Breast epithelium (tissue), 4 donors: ENCODE measurements at places on chromosomes 6 and 20. TPM values are rescaled to one million over a fixed set of nuclear protein-coding genes. Genes with fewer than 3 reads are reported as not detected.

The RNF39 gene
- 11.1 TPM for total RNA-seq

The TBXT gene
- total RNA-seq = not detected

The RTF2 gene
- total RNA-seq = 58.0 TPM

The HLA-G gene
- not detected for total RNA-seq

The NQO2 gene
- total RNA-seq = 23.6 TPM

The CLDN20 gene
- total RNA-seq = not detected

The FAM217A gene
- not detected for total RNA-seq

The SLC17A9 gene
- 2.2 TPM for total RNA-seq

The DYNLT1 gene
- total RNA-seq = 76.1 TPM

The OR12D1 gene
- total RNA-seq = not detected

- no peak overlapping the region for H3K4me3 ChIP-seq
- peaks cover 3% of the 10 kb centered on the region for H3K4me1 ChIP-seq
- no peak for DNase-seq
- H3K27me3 ChIP-seq = no peaks in the 10 kb centered on the region
Observed at GRCh38 chr6:53947780-53948179, 153.0 kb downstream of the LRRC1 start.

GRCh38 chr6:95354551-95354950 lies 222.8 kb upstream of the MANEA start:
- H3K27me3 ChIP-seq = no peaks in the 10 kb centered on the region
- no peaks in the 10 kb centered on the region for H3K4me1 ChIP-seq
- H3K36me3 ChIP-seq = no peaks in the 10 kb centered on the region
- no peak overlapping the region for H3K4me3 ChIP-seq
- DNase-seq = no peak
- H3K27ac ChIP-seq = no peak overlapping the region

- H3K36me3 ChIP-seq = no peaks in the 10 kb centered on the region
- peak; percentile 13 for DNase-seq
- peak overlapping the region; percentile 88 for H3K27ac ChIP-seq
- peaks cover 11% of the 10 kb centered on the region for H3K4me1 ChIP-seq
- H3K4me3 ChIP-seq = no peak overlapping the region
Observed at GRCh38 chr20:58016779-58017178, 211.7 kb downstream of the ANKRD60 start.

DNA sequence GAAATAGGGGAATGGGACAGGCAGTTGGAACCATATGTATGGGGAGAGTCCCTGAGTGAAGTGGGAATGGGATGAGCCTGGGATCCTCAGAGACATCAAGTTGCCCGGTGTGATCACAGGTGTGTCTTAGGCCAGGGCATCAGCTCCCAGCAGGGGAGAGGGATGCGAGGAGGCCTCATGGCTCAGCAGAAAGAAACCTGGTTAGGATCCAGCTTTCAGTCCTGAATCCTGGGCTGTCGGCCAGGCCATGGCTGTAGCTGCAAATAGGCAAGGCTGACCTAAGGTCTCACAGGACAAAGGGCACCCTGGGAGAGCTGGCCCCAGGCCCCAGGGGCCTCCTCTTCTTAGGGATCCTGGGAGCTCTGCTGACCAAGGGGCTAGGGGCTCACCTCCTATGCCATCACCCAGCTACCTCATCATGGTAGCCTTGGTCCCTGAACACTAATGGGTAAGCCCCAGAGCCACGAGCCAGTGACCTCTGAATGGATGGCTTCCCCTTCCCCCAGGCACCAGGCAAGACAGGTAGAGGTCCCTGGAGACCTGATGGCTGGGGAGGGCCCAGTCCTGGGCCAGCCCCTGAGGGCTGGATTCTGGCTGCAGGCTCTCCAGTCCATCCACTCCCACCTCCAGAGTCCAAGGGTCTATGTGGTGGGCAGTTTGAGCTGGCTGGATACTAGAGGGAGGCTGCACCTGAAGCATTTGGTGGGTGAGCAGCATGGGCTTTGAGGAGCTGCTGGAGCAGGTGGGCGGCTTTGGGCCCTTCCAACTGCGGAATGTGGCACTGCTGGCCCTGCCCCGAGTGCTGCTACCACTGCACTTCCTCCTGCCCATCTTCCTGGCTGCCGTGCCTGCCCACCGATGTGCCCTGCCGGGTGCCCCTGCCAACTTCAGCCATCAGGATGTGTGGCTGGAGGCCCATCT lies at the start of gene SLC22A7:
Gene SLC22A7 (plus strand): TSS at position 617 of the 921 bp plus-strand sequence. CDS start 99 bp downstream, at position 716.
- no peak within 1 kb of the TSS for H3K4me3 ChIP-seq
- H3K36me3 ChIP-seq = no peaks in the 10 kb centered on the region
- H3K27ac ChIP-seq = no peak within 1 kb of the TSS
- H3K4me1 ChIP-seq = no peaks in the 10 kb centered on the region
- H3K27me3 ChIP-seq = peaks cover 11% of the 10 kb centered on the region

GRCh38 chr20:59269411-59270025 lies 30.9 kb upstream of the EDN3 start:
- no peak overlapping the region for H3K4me3 ChIP-seq
- H3K27me3 ChIP-seq = peaks cover 22% of the 10 kb centered on the region
- no peak for DNase-seq
- H3K27ac ChIP-seq = no peak overlapping the region
- no peaks in the 10 kb centered on the region for H3K4me1 ChIP-seq

- H3K4me3 ChIP-seq = no peak overlapping the region
- H3K4me1 ChIP-seq = no peaks in the 10 kb centered on the region
- no peaks in the 10 kb centered on the region for H3K36me3 ChIP-seq
- H3K27me3 ChIP-seq = no peaks in the 10 kb centered on the region
- no peak overlapping the region for H3K27ac ChIP-seq
- DNase-seq = no peak
Observed at GRCh38 chr6:162056745-162057144, 670.8 kb downstream of the PRKN start.

DNA sequence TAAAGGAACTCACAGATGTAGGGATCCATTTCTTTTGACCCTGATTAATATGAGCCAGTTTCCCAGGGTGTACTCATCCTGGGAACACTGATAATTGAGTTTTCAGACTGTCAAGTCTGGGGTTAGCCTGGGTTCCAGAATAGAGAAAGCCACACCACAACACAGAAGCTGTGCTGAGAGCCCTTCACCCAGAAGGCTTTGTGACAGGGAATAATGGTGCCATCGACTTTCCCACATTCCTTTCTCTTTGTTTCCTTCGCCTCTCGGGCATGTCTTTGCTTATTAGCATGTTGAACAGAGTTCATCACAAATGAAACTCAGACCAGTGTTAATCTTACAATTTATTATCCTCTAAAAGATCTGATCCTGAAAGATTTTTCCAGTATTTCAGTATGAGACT lies 95.0 kb downstream of the TCP11 start:
- H3K4me3 ChIP-seq = no peak overlapping the region
- H3K4me1 ChIP-seq = peaks cover 21% of the 10 kb centered on the region
- DNase-seq = no peak
- H3K27ac ChIP-seq = peak overlapping the region; percentile 92
- H3K36me3 ChIP-seq = no peaks in the 10 kb centered on the region

- no peak overlapping the region for H3K4me3 ChIP-seq
- H3K27ac ChIP-seq = no peak overlapping the region
- no peak for DNase-seq
- H3K27me3 ChIP-seq = no peaks in the 10 kb centered on the region
- H3K36me3 ChIP-seq = no peaks in the 10 kb centered on the region
Observed at GRCh38 chr6:111734068-111735061, 128.7 kb upstream of the TRAF3IP2 start.

DNA sequence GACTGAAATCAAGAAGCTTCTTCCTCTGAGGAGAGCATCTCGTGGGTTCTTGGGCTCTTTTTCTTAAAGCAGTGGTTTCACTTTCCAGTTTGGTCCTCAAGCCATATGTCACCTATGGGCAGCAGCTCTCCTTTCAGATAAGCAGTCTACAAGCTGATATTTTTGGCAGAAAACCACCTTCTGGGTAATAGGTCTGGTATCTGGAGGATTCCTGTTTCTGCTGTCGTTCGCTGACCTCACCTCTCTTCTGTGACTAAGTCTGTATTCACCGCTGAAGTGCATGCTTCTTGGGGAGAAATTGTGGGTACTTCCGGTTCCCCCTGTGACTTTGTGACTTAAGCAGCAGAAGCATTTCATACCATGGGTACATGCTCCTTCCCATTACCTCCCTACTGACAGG lies 193.6 kb downstream of the EDN1 start:
- H3K4me3 ChIP-seq = no peak overlapping the region
- no peak overlapping the region for H3K27ac ChIP-seq
- no peaks in the 10 kb centered on the region for H3K4me1 ChIP-seq
- H3K27me3 ChIP-seq = no peaks in the 10 kb centered on the region

DNA sequence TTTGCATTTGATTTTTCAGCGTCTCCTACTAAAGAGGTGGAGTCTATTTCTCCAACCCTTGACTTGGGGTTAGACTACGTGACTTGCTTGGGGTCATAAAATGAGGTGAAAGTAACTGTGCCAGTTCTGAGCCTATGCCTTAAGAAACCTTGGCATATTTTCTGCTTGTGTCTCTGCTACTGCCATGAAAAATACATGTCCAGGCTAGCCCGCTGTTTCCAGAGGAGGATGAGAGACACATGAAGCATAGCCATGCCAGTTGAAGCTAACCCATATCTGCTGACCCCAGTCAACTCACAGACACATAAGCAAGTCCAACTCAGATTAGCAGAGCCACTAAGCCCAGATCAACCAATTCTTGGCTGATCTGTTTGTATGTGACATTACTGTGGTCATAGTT lies 38.7 kb downstream of the SCP2D1 start:
- no peaks in the 10 kb centered on the region for H3K27me3 ChIP-seq
- no peaks in the 10 kb centered on the region for H3K36me3 ChIP-seq
- H3K4me3 ChIP-seq = no peak overlapping the region
- H3K4me1 ChIP-seq = no peaks in the 10 kb centered on the region
- DNase-seq = no peak

DNA sequence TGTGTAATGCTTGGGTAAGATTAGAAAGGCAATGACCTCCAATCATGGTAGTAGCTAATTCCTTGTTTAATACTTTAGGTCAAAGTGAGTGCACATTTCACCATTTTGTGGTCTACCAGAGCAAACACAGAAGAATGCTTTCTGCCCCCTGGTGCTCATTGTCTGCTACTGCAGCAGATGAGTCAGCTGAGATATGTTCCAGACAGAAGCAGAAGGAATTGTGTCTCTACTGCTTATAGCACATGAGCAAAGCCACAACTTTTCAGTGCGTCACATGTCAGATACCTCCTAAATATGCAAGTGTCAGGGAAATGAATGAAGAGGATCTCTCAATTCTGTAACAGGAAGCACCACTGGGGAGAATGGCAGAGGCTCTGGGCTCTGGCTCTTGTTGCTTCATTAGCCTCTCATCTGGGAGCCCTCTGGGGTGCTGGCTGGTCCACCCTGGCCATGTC lies 308.9 kb downstream of the ALDH8A1 start:
- H3K36me3 ChIP-seq = no peaks in the 10 kb centered on the region
- H3K4me1 ChIP-seq = no peaks in the 10 kb centered on the region
- no peak overlapping the region for H3K4me3 ChIP-seq

DNA sequence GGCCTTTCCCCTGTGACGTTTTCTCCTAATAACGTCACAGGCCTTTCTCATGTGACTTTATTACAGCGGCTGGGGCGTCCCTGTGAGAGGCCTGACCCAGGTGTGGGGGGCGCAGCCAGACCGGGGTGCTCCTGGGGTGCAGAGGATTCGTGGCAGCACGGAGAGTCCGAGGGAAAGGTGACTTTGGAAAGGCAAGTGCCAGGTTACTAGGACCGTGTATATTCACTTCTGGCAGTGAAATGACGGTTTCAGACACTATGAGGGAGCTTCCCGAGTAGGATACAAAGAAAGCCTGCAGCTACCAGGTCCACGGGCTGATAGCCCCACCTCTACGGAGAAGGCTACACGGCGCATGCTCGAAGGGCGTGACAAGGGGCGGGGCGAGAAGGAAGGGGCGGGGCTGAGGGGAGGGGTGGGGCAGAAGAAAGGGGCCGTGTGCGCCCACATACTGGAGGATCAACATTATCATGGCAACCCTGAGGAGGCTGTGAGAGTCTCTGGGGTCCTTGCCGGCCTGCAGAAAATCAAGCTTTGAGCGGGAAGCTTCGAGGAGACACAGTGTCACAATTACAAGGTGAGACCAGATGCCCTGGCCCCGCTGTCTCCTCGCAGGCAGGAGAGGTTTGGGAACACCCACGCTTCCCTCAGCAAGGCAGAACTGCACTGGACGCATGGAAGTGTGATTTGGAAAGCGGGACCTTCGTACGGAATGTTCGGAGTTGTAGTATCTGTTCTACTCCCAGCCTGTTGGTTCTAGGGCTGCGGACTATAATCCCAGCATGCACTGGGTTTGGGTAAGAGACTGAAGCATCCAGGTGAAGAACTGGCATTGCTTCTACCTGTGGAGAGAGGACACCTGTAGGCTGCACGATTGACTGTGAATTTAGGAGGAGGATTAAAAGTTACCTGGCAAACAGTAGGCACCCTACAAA lies 54.4 kb upstream of the ZNF337 start:
- peak overlapping the region; percentile 51 for H3K4me3 ChIP-seq
- H3K27ac ChIP-seq = peak overlapping the region; percentile 72
- H3K36me3 ChIP-seq = no peaks in the 10 kb centered on the region
- no peaks in the 10 kb centered on the region for H3K27me3 ChIP-seq
- DNase-seq = no peak

GRCh38 chr6:15453622-15454021 lies 207.8 kb downstream of the JARID2 start:
- no peaks in the 10 kb centered on the region for H3K4me1 ChIP-seq
- H3K4me3 ChIP-seq = no peak overlapping the region
- H3K36me3 ChIP-seq = no peaks in the 10 kb centered on the region
- no peaks in the 10 kb centered on the region for H3K27me3 ChIP-seq
- no peak for DNase-seq
- no peak overlapping the region for H3K27ac ChIP-seq

GRCh38 chr6:81792826-81793225 lies 40.3 kb upstream of the TENT5A start:
- DNase-seq = no peak
- H3K36me3 ChIP-seq = no peaks in the 10 kb centered on the region
- no peaks in the 10 kb centered on the region for H3K27me3 ChIP-seq

- no peaks in the 10 kb centered on the region for H3K27me3 ChIP-seq
- H3K27ac ChIP-seq = no peak overlapping the region
- no peak overlapping the region for H3K4me3 ChIP-seq
- H3K4me1 ChIP-seq = no peaks in the 10 kb centered on the region
- no peaks in the 10 kb centered on the region for H3K36me3 ChIP-seq
Observed at GRCh38 chr6:100235631-100236030, 229.1 kb downstream of the SIM1 start.

DNA sequence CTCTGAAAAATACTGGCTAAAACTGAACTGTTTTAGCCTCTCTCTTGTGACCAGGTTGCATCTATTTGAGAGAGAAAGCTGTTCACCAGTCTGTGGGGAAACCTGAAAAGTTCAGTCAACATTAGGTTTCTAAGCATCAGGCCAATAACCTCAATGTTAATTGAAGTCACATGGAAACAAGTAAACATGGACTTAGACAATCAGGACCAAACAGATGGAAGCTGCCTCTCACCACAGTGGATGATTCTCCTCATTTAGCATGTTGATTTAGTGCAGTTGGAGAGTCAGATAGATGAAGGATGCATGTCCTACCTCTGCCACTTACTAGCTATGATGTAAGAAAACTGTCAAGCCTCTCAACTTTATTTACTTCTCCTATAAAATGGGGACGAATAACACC lies 18.2 kb downstream of the SCGN start:
- H3K4me3 ChIP-seq = no peak overlapping the region
- H3K27ac ChIP-seq = no peak overlapping the region
- no peaks in the 10 kb centered on the region for H3K27me3 ChIP-seq

- no peak overlapping the region for H3K4me3 ChIP-seq
- H3K27me3 ChIP-seq = no peaks in the 10 kb centered on the region
Observed at GRCh38 chr6:142735204-142735603, 209.8 kb downstream of the HIVEP2 start.
